ENCODE measurements at places on chromosomes 2 and 18.

- peak; percentile 14 for DNase-seq
These were observed 496.7 kb upstream of the PIK3C3 start for GRCh38 chr18:41458376-41458775.

GRCh38 chr2:181563101-181563692, 93.7 kb downstream of the CERKL start:
- no peak for DNase-seq

- no peak for DNase-seq
These were observed 48.7 kb downstream of the INPP5D start for GRCh38 chr2:233108611-233109490.

- no peak for DNase-seq
These were observed 242.7 kb downstream of the MREG start for GRCh38 chr2:215770668-215771067.

- peak; percentile 83 for DNase-seq
These were observed 146.7 kb downstream of the PARD3B start for GRCh38 chr2:204691911-204692510.

GRCh38 chr2:70094978-70095719, 7.9 kb downstream of the PCBP1 start:
- DNase-seq, result no peak

- DNase-seq, result no peak
These were observed 247.2 kb upstream of the RAB12 start for GRCh38 chr18:8361941-8362471.

DNA sequence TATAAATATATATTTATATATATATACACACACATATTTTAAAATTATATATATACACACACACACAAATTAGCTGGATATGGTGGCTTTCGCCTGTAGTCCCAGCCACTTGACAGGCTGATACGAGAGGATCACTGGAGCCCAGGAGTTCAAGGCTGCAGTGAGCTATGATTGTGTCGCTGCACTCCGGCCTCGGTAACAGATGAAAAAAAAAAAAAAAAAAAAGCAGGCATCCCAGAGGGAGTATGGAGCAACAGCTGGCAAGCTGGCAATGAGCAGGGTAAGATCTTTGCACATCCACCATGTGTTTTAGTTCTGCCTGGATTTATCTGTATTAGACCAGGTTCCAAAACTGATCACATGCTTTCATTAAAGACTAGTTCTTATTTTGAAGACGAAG, 170.1 kb downstream of the MAP2 start:
- no peak for DNase-seq

- no peak for DNase-seq
These were observed 2.9 kb upstream of the C2orf80 start for GRCh38 chr2:208192611-208193236.

- no peak for DNase-seq
These were observed 105.6 kb downstream of the LTBP1 start for GRCh38 chr2:33052361-33052735.

- DNase-seq, result peak; percentile 84
These were observed 37.1 kb downstream of the ARHGEF4 start for GRCh38 chr2:130873700-130874346.

- DNase-seq, result no peak
These were observed 104.8 kb downstream of the SP100 start for GRCh38 chr2:230520875-230521155.

DNA sequence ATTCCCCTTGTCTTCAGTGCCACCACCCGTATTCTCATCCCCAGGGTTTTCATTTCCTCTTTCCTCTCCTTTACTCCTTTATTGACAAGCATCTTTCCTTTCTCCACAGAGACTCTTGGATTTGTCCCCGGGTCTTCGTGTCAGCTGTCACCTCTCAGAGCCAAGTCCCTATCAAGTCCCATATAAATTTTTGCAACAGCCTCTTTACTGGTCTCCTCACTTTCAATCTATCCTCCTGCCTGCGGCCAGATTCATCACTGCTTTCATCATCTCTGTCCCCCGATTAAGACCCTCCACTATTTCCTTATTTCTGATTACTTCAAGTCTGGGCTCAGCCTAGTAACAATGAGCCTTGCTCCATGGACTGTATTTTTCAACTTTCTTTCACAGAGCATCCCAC, 113.8 kb downstream of the CTAGE1 start:
- no peak for DNase-seq

DNA sequence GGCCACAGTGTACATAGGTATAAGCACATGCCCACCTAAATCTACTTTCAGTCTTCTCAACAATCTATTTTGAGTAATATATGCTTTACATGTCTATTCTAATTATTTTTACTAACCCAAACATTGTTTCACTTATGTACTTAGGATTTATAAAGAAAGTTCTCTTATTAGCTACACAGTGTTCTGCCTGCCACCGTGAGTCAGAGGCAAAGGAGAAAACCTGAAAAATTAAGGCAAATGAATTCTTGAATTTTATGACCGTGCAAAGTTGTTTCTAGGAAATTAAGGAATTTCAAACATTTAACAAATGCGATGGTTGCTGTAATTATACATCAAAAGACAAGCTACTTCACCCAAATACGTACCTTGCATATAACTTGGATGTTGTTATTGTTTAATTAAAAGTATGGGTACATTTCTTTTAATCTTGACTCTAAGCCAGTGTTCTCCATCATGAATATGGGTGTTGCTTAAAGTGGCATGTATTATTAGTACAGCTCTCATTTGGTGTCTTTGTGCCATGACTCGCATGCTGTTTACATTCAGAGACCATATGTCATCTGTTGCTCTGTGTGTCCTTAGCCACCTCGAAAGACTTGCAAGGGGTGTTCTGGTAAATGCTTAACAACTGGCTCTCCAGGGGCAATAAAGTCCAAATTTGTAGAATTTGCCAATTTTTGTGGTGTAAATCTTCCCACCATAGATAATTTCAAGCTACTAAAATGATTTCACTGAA, 154.3 kb upstream of the FN1 start:
- DNase-seq, result no peak

DNA sequence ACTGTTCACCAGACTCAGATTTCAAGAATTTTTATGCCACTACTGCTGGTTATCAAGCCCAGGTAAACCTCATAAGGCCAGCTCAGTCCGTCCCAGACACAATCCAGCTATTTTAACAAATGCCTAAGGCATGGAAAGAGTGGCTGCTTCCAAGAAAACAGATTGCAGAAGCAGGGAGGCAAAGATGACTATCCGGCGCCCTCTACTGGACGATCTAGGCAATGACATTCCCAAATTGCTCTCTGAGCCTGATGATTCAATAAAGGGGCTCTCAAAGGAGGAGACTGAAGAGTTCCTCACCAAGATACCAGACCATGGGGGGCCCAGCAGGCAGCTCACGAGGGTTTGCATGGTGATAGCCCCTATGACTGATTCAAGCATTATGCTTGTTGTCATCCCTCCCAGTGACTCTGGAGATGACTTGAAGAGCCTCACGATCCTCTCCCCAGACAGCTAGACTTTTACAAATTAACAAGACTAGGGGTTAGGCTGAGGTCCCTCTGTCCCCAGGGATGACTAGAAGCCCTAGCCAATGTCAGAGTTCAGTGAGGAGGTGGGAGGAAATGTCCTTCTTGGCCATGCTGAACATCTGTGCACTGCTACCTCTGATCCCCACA, 25.0 kb downstream of the SERPINB8 start:
- no peak for DNase-seq

- no peak for DNase-seq
These were observed 323.7 kb downstream of the LRRTM1 start for GRCh38 chr2:79980816-79981215.

DNA sequence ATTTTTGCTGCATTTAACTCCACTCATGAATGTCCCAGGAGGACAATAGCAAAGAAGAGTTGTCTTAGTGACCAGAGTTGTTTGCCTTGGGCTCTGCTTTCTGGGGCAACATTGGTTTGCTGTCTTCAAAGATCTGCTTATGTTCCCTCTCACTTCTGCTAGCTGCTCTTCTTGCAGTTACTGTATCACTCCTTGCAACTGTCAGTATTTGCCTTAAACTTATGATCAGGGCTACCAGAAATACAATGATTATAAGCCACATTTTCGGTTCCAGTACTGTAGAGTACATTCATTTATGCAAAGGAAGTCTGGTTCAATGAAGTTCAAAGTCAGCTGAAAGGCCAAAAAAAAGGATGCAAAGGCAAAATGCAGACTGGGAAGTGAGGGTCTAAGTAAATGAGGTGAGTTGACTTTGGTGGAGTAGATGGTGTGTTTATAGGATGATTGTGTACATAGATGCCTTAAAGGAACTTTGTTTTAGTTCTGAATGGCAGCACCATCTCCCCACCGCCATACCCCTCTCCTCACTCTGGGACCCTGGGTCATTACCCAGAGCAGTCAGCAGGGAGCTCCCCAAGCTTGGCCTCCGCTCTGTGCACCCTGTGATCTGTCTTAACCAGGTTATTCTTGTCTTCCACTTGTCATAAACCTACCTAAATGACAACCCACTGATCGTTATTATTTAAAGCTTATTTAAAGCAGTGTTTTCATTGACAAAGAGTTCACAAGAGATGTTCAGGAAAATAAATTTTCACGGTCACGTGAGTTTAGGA, 236.0 kb downstream of the DOK6 start:
- peak; percentile 1 for DNase-seq

- DNase-seq, result no peak
These were observed 111.8 kb upstream of the GAREM1 start for GRCh38 chr18:32582455-32582854.

DNA sequence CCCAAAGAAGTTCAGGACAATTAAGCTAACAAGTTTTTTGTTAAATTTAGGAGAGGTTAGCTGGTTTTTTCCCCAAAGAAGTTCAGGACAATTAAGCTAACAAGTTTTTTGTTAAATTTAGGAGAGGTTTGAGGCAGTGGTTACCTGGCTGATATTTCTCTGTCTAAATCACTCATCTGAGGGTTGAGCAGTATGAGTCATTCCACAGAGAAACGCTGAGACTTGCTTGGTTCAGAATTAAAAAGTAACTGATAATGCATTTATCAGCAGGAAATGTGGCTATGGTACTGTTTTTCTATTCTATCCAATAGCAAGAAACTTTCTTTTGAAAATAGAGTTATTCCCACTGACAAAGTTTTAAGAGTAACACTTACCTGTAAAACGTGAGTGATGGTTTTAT, 22.8 kb upstream of the KIDINS220 start:
- DNase-seq, result no peak

DNA sequence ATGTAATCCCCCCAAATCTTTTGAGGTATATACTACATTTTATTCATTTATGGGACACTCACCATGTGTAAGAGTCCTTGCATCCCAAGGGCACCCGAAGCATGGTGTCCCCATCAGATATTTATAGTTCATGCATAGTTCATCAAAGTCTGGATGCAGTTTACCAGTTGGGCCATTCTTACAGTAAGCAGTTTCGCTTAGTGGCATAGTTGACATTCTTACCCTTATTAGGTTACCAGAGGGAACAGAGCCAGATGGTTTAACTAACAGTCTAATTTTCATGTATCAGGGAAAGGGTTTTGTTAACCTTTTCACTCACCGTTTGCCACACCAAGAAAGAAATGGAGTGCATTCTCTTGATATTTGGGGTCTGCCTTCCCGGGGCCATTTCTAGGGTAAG, 7.1 kb downstream of the ZNF407 start:
- no peak for DNase-seq

DNA sequence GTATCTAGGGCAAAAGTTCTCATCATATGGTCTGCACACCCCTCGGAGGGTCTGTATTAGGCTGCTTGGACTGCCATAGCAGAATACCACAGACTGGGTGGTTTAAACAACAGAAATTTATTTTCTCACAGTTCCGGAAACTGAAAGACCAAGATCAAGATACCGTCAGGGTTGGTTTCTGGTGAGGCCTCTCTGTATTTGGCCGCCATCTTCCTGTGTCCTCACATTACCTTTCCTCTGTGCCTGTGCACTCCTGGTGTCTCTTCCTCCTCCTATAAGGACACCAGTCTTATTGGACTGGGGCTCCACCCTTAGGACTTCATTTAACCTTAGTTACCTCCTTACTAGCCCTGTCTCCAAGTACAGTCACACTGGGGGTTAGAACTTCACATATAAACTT, 132.5 kb downstream of the NCOA1 start:
- DNase-seq, result no peak

DNA sequence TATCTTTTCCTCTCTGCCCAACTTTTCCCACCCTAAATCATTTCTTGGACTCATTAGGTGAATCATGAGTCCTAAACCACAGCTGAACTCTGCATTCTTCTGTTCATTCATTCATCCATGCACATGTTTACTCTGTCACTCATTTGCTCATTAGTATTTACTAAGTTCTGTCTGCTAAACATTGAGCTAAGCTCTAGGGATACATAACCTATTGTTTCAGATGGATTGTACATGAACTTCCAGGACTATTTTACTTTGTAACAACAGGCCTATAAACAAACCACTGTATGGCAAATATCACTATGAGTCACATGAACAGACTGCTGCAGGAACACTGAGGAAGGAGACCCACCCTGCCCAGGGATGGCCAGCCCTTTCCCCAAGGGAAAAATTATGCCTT, 14.6 kb upstream of the DYNC2LI1 start:
- DNase-seq, result no peak

- DNase-seq, result no peak
These were observed 1.1 kb downstream of the EMILIN1 start for GRCh38 chr2:27079233-27080139.

GRCh38 chr2:71944806-71945602, 202.7 kb downstream of the CYP26B1 start:
- DNase-seq, result no peak

GRCh38 chr2:210681491-210681890, 125.1 kb downstream of the CPS1 start:
- DNase-seq, result no peak

DNA sequence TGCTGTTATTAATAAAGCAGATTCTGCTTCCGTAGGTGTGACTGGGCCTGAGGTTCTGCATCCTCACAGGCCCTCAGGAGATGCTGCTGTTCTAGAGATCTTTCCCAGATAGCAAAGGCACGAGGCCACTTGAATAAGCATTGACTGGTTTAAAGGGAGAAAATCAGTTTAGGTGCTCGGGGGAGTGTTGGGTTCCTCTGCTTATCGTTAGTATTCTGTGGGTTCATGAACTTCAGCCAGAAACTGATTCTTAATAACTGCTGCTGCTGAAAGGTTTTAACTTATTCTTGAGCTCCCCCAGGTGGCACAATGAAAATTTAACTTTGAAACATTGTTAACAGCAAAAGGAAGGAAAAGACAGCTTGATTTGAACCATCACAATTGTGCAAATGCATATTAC, 56.9 kb downstream of the ITGA6 start:
- DNase-seq, result peak; percentile 35

DNA sequence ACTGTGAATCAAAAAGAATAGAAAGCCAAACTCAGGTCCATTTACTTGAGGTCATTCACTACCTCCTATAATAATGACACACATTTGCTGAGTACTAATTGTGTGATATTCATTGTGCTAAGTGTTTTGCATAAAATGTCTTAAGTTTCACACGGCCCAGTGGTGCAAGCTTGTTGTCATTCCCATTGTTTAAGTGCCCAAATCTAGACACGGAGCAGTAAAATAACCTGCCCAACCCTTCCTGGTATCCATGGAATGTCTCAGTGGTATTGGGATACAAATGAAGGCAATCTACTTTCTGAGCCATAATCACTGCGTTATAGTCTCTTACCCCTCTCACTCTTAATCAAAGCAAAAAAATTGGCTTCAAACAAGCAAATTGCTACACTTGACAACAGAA, 233.3 kb downstream of the NCKAP5 start:
- DNase-seq, result peak; percentile 10

GRCh38 chr2:119476301-119477112, 44.9 kb downstream of the TMEM37 start:
- DNase-seq, result peak; percentile 28

- no peak for DNase-seq
These were observed 52.6 kb downstream of the CHN1 start for GRCh38 chr2:174952607-174953006.
